Substantia nigra (tissue), 51 donors: ENCODE measurements at places on chromosomes 5 and 9.

- no peak for DNase-seq
These were observed 13.4 kb upstream of the ZCCHC9 start for GRCh38 chr5:81288021-81288433.

GRCh38 chr5:94613583-94613982, 4.8 kb downstream of the KIAA0825 start:
- DNase-seq, result no peak

GRCh38 chr5:97624886-97625285, 441.8 kb upstream of the RIOK2 start:
- no peak for DNase-seq

DNA sequence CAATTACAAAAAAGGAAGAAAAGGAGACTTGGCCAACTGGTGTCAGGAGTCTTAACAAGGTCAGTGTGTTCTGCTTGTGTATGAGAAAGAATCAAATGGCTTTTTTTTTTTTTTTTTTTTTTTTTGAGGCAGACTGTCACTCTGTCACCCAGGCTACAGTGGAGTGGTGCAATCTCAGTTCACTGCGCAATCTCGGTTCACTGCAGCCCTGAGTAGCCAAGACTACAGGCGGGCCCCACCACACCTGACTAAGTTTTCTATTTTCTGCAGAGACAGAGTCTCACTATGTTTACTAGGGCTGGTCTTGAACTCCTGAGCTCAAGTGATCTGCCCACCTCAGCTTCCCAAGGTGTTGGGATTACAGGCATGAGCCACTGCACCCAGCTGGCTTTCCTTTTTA, 3.1 kb upstream of the IL7R start:
- no peak for DNase-seq
